ENCODE measurements at places on chromosomes 11 and 22. TPM values are rescaled to one million over a fixed set of nuclear protein-coding genes. Genes with fewer than 3 reads are reported as not detected.

SLC1A2 gene
- 0.24 TPM for total RNA-seq

PCF11 gene
- total RNA-seq = 22.2 TPM

KRTAP5-9 gene
- not detected for total RNA-seq

KRTAP5-11 gene
- 0.72 TPM for total RNA-seq

C11orf91 gene
- not detected for total RNA-seq

All from tracheal epithelial cell (primary cell).